Activated CD4-positive, alpha-beta T cell treated with anti-CD3 and anti-CD28 coated beads for 4 hours (primary cell): ENCODE measurements at places on chromosomes 1 and 21.

DNA sequence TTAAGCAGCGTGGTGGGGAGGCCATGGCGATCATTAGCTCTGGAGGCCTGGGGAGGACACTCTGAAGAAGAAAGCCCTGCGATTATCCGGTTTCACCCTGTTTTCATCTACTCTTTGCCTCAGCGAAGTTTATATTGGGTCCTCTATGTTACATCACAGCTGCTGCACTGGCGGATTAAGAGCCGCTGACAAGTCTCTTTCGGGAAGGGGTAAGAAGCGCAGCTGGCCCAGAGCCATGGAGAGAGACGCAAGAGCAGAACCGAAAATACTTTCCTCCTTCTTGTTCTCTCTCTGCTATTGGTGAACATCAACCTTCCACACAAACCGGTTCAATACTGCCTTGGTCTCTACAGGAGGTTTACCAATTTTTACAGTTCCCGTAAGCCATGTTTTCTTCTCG, 291.5 kb downstream of the FAM72C start:
- DNase-seq: no peak

DNA sequence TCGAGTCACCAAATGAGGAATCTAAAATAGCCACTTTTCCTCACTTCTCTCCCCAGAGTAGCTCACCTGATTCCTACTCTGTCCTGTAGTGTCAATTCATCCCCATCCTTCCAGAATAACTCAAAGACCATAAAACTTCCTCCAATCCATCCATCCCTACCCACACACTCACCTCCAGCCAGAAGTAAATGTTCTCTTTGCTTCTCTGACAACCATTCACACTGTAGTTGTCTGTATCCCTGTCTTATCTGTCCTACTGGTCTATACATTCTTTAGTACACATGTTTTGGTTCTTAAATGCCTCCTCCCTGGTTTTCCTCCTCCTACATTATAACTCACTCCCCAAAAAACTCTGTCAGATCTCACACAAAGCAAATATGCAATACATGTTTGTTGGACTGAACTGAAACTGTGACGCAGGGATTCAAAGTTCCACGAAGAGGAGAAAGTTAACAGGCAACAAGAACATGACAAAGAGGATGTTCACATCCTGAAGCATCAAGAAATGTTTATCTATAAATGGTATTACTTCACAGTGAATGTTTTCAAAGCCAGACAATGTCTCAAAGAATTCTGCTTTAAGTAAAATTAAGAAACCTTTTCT, 11.0 kb downstream of the TP53BP2 start:
- peak; percentile 31 for DNase-seq

GRCh38 chr1:223700388-223700918, 11.9 kb upstream of the CAPN2 start:
- no peak for DNase-seq

DNA sequence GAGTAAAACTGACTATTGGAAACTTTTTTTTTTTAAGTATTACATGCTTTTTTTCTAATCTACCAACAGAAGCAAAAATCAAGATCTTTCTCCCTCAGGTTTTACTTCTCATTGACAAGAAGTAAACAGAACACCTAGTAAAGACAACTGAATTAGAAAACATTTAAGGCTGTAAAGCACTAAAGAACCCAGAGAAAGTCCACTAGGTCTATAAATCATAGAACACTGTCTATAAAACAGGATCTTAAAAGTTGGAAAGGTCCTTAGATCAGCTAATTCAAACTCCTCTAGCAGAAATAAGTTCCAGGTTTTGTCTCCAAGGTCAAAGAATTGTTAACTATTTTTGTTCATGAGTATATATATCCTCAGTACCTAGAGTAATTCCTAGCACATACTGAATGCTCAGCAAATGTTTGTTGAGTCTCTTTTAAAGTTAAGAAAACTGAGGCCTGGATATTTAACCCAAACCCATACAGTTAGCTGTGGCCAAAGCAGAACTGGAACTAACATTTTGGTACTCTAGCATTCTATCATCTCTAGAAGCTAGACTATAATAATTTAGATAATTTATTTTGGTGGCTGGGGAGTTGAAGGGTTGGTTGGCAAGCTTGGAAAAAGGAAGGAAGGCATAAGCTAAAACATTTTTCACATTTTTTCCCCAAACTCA, 3.0 kb downstream of the EPS15 start:
- DNase-seq: no peak

DNA sequence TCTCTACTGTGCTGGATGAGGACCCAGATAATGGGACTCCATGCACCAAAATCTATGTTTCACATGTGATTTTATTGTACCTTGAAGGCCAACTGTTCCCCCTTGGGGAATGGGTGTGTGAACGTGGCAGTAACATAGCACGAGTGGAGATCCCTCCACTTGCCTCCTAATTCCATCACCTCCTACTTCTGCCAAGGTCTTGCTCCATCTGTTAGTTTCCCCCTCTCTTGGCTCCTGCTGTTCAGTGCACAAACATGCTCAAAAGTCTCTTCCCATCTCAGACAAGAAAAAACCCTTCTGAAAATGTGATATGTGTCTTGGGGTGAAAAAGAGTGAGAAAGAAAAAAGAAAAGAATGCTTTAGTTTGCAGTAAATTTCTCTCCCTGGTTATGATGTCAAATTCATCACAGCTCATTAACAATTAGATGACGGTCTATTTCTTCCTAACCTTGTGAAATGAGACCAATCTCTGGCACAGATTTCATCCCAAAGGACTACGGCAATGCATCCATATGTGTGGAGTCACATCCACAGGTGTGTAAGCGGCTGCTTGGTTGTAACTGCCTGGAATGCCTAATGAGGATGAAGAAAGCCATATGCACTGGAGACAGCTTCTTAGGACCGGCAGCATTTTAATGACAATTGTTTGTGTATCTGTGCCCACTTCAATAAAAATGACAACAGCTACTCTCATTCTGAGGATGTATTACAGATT, 79.3 kb upstream of the DIRAS3 start:
- no peak for DNase-seq

DNA sequence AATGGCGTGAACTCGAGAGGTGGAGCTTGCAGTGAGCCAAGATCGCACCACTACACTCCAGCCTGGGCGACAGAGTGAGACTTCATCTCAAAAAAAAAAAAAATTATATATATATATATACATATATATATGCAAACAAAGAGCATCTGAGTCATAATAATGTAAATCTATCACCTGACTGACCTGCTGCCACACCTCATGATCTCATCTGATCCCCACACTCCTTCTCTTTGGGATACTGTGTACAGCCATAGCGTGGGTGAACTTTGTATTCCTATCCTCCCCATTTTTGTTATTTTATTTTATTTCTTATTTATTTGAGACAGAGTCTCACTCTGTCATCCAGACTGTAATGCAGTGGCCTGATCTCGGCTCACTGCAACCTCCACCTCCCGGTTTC, 2.6 kb upstream of the HDAC1 start:
- DNase-seq: no peak

GRCh38 chr1:155884982-155885381, 25.6 kb downstream of the SYT11 start:
- no peak for DNase-seq

DNA sequence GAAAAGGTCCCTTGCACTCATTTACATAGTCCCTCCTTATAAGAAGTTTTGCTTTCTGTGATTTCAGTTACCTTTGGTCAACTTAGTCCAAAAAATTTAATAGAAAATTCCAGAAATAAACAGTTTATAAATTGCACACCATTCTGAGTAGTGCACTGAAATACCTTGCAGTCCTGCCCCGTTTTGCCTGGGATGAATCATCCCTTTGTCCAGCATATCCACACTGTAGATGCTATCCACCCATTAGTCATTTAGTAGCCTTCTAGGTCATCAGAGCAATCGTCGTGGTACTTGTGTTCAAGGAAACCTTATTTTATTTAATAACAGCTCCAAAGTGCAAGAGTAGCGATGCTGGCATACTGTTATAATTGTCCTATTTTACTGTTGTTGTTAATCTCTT, 38.0 kb downstream of the SPRTN start:
- DNase-seq: no peak

DNA sequence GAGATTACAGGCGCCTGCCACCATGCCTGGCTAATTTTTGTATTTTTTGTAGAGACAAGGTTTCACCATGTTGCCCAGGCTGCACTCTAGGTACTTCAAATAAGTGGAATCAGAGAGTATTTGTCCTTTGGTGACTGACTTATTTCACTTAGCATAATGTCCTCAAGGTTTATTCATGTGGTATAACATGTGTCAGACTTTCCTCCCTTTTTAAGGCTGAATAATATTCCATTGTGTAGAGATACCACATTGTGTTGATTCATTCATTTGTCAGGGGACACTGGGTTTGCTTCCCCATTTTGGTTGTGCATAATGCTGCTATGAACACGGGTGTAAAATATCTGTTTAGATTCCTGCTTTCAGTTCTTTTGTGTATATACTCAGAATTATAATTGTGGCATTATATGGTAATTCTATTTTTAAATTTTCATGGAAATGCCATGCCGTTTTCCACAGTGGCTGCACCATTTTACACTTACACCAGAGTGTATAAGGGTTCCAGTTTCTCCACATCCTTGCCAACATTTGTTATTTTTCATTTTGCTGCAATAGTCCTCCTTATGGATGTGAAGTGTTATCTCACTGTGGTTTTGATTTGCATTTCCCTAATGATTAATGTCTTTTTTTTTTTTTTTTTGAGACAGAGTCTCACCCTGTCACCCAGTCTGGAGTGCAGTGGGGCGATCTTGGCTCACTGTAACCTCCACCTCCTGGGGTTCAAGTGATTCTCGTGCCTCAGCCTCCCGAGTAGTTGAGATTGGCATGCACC, 35.1 kb downstream of the IL6R start:
- no peak for DNase-seq

GRCh38 chr1:226739696-226740065, 599 bp upstream of the ITPKB start:
- DNase-seq: no peak

DNA sequence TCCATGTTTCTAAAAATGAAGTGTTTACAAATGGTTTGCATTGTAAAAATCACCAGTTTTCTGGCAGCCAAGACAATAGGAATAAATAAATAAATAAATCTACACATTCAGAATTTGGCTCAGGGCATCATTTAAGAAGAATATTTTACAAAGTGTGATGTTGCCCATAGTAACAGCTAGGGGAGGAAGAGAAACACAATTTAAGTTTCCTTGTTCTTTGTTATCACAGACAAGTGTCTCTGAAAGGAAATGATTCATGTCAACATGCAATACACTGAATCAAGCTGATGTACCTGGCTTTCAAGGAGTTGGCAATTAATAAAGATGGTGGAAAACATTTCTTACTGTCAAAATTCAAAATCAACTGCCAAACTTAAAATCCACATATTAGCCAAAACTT, 74.7 kb downstream of the LHX8 start:
- no peak for DNase-seq

DNA sequence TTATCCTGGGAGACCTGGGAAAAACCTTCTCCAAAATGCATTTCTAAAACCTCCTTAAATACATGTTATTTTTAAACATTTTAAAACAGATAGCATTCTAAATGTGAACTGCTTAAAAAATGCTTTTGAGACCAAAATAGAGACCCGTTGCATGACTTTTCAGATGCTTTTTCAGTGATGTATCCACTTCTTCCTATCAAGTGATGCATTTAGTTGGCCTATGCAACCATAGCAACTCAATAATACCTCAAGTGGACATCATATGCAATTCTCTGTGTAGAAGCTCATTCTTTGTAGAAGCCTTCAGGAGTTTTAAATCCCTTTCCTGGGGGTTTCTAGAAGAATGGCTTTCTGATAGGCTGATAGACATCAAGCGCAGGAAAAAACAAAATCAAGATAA, 94.5 kb upstream of the RAVER2 start:
- DNase-seq: no peak

DNA sequence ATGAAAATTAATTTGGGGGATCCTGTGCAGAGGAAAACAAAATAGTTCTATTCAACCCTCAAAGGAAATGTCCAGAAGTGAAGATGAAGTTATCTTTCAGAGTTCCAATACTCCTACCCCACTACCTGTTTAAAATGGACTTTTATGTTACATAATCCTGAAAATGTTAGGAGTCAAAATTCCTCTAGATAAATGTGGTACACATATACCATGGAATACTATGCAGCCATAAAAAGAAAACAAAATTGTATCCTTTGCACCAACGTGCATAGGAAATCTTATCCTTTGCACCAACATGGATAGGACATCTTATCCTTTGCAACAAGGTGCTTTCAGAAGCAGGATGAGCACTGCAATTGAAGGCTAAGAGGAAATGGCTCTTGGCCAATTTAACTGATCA, 245.2 kb downstream of the LTN1 start:
- no peak for DNase-seq

DNA sequence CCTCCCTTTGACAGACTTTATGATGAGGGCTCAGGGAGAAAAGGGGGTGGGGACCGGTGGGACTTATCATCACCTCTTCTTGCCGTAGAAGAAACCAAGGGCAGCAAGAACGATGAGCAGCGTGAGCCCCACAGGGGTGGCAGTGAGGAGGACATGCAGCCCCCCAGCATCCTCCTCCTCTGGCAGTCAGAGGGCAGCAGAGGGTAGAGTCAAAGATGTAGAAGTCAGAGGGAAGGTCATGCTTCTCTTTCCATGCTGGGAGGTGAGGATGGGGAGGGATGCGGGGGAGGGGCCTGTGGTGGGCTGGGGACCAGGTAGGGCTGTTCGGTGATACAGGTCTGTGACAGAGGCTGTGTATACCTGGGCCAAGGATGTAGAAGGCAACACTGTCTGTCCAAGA, 14.8 kb downstream of the INSRR start:
- DNase-seq: no peak

GRCh38 chr1:227453631-227454355, 109.6 kb upstream of the ZNF678 start:
- DNase-seq: no peak

DNA sequence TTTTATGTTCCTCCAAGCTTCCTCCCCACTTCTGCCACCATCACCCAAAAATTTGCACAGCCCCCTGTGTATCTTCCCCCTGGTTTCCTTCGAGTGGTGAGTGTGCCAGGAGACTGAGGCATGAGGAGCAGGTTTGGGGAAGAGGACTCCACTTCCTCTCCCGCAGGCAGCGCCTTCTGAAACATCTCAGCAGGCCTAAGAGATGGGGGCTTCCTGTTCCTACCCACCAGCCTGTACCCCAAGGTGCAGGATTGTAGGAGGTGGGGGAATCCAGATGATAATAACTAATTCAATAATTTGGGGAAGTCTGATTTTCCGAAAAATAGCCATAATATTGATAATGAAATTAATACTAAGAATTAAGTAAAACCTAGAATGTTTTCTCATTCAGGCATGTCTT, 62.4 kb downstream of the RHBG start:
- no peak for DNase-seq

GRCh38 chr1:184701816-184702215, 52.8 kb downstream of the EDEM3 start:
- DNase-seq: no peak

DNA sequence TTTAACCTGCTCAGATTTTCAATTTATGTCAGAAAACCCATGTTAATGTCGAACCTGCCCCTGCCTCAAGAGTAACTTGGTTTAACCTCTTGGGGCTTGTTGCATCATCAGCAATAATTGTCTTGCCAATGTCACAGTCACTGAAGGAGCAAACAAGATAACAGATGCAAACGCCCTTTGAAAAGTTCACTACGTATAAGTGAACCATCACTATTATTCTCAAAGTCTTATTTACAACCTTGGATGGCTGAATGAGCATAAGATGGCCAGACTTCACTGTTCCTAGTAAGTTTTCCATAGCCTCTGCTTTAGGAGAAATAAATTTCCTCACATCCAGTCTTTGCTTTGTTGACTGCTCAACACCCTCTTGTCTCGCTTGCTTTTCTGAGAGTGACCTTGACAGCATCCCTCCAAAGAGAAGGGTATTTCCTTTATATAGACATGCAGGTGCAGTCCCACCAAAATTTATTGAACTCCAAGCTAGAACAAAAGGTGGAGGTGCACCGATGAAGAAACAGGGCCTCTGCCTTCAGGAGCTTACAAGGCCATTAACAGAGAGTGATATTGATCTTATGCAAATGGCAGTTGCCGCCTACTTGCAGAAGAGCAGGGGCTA, 749 bp upstream of the LRIG2 start:
- DNase-seq: no peak
